ENCODE measurements at places on chromosomes 7 and 10.

- no peak for DNase-seq
Observed at GRCh38 chr7:28904578-28905048, 53.5 kb downstream of the TRIL start.

DNA sequence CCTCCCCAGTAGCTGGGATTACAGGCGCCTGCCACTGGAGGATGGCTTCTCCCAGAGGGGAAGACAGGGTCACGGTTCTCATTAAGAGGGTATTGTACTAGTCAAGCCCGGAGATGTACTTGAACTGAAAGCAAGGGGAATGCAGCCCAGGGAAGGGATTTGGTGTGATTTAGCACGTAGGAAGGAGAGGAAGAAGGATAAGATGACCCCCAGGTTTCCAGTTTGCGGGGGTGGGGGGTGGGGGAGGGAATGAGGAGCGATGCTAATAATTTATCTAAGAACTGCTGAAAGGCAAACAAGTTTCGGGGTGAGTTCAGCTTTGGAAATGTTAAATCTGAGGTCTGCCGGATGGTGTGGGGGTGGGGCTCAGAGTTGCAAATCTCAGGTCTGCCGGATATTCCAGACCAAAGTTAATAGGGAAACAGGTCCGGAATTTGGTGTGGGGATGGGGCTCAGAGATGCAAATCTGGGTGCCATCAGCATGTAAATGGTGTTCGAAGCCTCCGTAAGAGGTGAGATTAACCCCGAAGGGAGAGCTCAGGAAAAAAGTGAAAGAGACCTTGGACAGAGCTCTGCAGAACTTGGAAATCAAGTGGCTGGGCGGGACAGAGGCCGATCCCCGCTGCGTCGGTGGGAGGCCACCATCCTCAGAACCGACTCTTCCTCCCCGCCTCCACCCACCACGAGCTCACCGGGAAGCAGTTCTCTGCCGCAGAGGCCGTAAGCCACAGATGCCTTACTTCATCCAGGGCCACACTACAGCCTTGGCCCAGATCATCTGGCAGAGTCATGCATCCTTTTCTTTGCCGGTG, 1.6 kb upstream of the SEPHS1 start:
- DNase-seq = no peak

DNA sequence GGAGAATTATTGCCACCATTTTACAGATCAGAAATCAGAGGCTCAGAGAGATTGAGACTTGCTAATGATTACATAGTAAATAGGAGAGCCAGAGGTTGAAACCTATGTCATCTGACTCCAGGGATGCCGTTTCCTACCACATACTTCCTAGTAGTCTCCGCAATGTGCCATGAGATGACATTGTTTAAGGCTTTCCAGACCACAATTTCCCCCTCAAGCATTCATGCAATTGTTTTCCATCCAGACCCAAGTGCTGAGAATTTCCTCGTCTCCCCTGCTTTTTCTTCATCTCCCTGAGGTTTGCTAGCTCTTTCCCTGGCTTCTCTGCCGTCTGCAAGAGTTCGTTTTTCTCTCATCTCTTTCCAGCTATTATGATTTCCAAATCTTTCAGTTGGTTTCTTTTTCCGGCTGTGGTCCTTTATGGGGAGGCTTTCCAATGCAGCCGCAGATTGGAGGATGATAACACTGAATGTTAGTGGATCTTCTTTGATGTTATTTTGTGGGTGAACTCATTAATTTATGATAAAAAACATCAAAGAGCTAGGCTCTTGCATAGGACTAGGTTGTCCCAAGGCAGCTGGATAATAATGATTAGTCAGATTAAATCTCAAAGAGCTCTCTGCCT, 6.9 kb upstream of the GOLGA7B start:
- DNase-seq = no peak

- no peak for DNase-seq
Observed at GRCh38 chr10:21705828-21706176, 171.8 kb downstream of the MLLT10 start.

GRCh38 chr10:20990604-20991003, 93.5 kb upstream of the NEBL start:
- DNase-seq = no peak

DNA sequence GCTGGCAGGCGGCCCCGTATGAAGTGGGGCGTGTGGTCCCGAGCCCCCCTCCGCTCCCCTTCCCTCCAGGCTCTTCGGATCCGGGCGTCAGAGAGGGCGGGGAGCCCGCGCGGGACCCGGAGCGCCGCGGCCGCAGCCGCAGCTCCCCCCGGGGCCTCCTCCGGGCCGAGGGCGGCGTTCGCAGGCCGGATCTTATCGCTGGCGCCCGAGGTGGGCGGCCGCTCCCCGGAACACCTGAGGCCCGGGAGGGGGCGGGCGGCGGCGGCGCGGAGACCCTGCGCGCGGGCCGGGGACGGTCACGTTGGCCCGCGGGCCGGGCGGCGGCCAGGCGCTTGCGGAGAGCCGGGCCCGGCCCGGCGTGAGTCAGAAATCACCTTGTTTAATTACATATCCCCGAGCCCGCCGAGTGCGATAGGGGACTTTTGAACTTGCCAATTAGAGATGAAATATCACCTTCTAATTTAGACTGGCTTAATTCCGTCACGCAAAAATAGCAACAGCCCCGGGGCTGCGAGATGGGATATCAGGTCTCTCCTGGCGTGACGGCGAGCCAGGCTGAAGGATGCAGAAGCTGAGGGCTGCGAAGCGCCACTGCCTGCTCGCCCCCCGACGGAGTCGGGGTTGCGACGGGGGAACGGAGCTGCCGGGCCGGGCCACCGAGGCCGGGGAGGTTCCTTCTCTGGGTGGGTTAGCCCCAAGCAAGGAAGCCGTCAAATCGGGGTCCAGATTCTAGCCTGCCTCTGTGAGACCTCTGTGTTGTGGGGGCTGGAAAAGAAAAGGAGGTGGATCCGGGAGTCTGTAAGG, 43.4 kb downstream of the LDB3 start:
- no peak for DNase-seq

- no peak for DNase-seq
Observed at GRCh38 chr7:140051820-140052219, 10.9 kb downstream of the PARP12 start.

- DNase-seq = no peak
Observed at GRCh38 chr7:129469930-129470329, 32.4 kb upstream of the SMKR1 start.

All from stimulated activated CD8-positive, alpha-beta memory T cell treated with anti-CD3 and anti-CD28 coated beads, Interleukin-2, amount 100 ng/mL, for 1 hour (primary cell).